Left ventricle myocardium inferior (tissue), 1 donor: ENCODE measurements at places on chromosomes 11 and 22. TPM values are rescaled to one million over a fixed set of nuclear protein-coding genes. Genes with fewer than 3 reads are reported as not detected.
A peak's percentile ranks its signal among the peaks of the same experiment; 100 is the strongest.

DNA sequence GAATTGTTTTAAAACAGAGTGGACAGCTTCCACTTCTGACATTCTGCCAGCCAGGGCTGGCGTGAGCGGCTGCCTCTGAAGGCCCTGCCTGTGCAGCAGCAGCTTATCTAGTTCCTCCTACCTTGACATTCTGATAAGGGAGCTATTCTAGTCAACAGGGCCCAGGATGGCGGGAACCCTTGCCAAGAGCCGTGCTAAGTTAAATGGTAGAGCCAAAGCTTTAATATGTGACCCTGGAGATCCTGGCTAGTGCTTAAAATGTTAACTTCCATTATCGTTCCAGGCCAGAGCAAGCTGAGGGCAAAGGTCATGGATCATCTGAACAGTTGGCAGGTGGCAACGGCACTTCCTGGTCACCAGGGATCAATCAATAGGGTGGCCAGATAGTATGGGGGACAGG lies 3.5 kb downstream of the KCNJ5 start:
- DNase-seq: peak; percentile 71

- DNase-seq: no peak
Measured at GRCh38 chr22:29520851-29521250, 32.7 kb downstream of the THOC5 start.

DNA sequence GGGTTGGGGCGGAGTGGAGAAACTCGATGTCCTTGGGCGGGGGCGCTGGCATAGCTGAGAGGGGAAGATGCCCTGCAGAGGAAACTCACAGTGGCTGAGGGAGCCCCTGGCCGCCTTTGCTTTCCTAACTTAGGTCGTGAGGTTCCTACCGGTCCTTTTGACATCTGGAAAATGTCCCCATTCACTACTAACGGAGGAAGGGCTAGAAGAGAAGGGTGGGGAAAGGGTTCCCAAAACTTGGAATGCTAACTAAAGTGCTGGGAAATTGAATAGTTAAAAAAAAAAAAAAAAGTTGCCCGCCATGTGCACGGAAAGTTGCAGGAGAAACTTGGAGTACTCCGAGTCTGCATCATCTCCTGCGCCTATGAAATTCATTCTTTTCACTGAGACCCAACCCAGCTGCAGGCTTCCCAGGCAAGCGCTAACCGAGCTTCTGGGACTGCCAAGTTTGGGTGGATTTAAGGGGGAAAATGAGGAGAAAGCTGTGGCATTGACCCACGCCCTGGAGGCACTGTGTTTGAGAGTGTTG lies 796 bp downstream of the TIMP3 start:
- no peak for DNase-seq

DNA sequence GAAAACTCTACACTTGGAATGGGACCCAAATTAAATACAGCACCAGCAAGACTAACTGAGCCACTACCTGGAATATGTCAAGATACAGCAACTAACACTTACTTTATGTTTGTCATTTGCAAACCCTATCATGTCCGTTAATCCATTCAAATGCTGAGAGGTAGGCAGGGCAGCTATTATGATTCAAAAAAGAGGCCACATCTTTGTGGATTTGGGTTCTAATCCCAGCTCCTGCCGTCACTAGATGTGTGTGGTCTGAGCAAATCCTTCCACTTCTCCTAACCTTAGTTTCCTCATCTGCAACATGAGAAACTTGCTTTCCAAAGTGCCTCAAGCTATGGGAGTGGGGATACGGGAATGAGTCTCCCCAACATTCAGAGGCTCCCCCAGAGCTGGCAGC lies 24.2 kb downstream of the FLI1 start:
- no peak for DNase-seq

GRCh38 chr22:31828739-31829138 lies 74.9 kb downstream of the DEPDC5 start:
- no peak for DNase-seq

DNA sequence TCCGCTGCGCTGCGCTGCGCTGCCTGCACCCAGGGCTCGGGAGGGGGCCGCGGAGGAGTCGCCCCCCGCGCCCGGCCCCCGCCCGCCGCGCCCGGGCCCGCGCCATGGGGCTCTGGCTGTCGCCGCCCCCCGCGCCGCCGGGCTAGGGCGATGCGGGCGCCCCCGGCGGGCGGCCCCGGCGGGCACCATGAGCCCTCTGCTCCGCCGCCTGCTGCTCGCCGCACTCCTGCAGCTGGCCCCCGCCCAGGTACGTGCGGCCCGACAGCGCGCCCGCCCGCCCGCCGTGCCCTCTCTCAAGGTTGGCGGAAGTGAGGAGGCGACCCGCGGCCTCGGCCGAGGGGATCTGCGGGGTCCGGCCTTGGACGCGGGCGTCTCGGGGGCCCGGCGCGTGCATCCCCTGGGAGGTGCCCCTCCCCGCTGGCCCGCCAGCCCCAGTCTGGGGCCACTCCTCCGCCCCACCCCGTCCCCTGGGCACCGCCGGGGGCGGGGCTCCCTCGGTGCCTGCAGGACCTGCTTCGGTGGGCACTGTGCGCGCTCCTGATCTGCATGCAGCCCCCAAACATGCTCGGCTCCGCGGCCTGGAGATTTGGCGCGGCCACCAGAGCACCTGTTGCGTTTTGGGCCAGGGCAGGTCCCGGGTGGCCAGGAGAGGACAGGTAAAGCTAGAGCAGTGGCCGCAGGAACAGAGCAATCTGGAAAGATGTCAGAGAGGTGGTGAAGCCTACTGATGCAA lies 429 bp downstream of the VEGFB start:
- peak; percentile 57 for DNase-seq

- DNase-seq: no peak
Measured at GRCh38 chr11:1978720-1979473, 18.7 kb downstream of the H19 start.

DNA sequence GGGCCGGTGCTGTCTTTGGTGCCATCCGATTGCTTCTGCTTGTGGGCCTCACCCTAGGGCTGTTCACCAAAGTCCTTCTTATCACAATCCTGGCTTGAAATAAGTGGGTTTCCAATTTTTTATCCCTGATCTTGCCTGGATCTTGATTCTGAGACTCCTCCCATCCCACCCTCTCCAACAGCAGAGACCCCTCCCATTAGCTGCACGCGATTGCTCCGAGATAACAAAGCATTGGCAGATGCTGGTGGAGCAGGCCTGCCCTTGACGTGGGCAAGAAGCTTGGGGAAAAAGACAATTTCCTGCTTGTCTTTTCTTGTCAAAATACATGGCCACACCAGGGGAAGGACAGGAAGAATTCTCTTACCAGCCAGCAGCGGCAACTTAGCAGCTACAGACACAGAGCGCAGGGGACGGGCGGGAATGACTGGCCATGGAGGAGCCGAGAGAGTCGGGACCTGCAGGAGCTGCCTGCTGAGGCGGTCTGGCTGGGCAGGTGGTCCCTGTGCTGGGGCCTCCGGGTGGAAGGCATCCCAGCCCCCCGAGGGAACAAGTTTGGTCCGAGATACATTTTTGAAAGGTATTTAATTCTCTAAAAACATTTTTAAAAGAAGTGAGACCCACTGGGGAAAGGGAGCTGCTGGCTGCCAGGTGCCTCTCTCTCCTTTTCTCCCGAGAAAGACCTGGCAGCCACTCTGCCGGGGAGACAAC lies 9.7 kb upstream of the BID start:
- DNase-seq: no peak

DNA sequence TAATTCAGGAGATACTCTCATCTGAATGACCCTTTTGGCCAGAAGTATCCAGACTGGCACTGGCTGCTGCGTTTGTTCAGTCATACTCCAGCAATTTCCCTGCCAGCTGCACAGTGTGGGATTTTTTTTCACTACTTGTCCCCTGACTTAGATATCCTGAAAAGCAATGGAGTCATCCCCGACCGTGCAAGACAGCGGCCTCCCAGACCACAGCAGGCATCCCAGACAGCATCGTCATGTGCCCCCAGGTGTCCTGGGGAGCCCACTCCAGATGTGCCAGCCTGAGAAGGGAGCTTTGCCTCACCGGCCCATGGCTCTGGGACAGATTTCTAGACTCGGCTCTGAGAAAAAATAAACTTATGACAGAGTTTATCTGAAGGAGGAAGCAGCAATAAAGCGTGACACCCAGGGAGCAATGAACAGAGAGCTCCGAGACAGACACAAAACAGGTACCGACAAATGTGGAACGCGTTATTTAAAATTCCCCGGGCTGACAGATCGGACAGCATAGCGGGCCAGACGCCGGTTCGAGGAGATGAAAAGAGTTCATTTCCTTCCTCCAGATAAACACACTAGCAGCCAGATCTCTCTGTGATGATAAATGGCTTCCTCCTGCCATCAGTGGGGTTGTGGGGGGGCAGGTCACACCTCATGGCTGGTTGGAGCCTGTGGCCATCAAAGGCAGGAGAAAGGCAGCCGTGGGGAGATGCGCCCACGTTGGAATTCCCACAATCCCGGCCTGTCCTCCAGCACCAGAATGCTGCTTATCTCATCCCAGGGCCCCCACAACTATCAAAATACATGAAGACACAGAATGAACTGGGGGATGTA lies 106.4 kb upstream of the FGF3 start:
- DNase-seq: no peak

DNA sequence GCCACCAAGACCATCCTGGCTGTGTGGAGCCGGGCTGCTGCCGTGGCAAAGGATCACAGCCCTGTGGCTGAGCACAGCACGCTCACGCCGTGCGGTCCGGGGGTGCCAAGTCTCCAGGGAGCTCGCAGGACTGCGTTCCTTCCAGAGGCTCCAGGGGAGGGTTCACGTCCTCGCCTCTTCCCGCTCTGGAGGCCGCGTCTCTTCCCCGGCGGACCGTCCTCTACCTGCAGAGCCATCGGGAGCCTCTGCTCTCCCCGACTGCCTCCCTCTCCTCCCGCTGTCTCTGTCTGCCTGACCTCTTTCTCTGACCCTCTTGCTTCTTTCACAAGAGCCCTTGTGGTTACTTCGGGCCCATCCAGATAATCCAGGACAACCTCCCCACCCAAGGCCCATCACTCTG lies 11.4 kb upstream of the MUC5AC start:
- DNase-seq: no peak

DNA sequence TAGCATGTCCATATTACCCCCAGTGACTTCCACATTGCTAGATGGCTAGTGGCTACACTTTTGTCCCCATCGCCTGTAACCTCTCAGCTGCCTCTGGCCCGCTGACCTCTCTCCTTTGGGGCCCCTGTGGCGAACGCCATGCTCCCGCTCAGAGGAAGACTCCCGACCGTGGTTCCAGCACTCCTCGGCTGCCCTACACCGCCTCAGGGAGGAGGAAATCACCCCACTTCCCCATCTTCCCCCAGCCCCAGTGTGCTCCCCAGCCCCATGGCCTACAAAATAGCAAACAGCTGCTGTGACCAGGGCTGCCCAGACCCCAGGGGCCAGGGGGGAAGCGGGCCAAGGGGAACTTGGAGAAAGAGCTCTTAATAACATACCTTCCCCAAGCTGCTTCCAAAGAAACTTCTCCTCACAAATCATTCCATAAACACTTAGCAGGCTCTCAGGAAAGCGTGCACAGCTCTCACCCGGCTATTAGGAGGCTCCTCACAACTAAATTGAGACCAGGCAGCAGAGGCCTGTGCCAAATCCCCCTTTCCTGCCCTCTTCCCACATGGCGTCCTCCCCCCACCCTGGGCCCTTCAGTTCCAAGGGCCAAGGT lies 63.5 kb upstream of the WNT11 start:
- no peak for DNase-seq

- DNase-seq: peak; percentile 41
Measured at GRCh38 chr22:33579448-33580093, 340.7 kb downstream of the LARGE1 start.

- DNase-seq: no peak
Measured at GRCh38 chr11:103368145-103368544, 258.9 kb downstream of the DYNC2H1 start.

GRCh38 chr11:86749376-86749775 lies 51.0 kb upstream of the PRSS23 start:
- no peak for DNase-seq

DNA sequence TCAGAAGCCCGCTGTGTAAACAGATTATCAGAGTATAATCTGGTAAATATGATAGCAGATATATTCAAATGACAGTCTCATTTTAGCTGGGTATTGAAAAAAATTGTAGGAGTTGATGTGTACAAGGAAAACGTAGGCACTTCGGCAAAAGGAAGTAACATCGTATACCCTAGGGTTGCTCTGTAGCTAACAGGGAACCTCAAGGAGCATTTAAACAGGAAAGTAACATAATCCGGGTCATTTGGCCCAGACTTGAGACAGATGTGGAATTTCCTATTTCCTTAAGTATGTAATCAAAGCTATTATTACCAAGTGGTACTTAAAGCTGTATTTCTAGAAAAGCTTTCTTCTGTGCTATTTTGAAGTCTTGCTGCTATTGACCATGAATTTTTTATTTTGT lies 215.6 kb downstream of the DDX10 start:
- DNase-seq: no peak

- no peak for DNase-seq
Measured at GRCh38 chr11:7281809-7282208, 30.1 kb downstream of the SYT9 start.

DNA sequence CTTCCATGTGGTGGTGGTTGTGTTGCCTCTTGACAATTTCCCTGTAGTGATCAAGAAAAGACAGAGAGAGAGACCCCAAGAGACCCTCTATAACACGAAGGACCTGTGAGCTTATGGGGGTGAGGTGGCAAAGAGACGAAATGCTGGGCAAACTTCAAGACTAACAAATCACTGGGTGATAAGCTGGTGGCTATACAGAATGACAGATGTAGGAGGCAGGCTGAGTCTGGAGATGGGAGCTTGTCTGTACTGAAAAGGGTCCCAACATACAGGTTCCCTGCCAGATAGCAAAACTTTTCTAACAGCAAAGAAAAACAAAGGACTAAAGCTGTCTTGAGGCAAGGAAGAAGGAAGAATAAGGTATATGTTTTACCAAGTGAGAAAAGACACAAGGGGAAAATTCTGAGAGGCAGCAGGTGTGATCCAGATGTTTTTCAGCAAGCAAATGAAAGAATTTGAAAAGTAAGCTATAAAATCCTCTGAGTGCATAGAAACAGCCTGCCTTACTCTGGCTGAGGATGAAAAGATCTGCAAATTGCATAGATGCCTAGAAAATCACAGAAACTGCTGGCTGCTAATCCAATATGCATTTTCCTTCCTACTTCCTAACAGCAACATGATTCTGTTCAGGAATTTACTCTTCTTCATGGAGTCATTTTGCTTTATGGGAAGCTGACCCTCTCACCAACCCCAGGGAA lies 21.9 kb upstream of the LYVE1 start:
- no peak for DNase-seq

- no peak for DNase-seq
Measured at GRCh38 chr11:93784935-93785360, 866 bp downstream of the MED17 start.

Gene PGA3
- 0.19 TPM for total RNA-seq

Gene LSP1
- 19.7 TPM for total RNA-seq

Gene RAB36
- 0.47 TPM for total RNA-seq

Gene MYO7A
- total RNA-seq: 3.2 TPM

Gene TRIM48
- total RNA-seq: not detected

Gene NRXN2
- total RNA-seq: 0.71 TPM

Gene VWCE
- total RNA-seq: 0.77 TPM
